ENCODE measurements at places on chromosomes 6 and 20. TPM values are rescaled to one million over a fixed set of nuclear protein-coding genes. Genes with fewer than 3 reads are reported as not detected.

Gene AVP
- total RNA-seq: not detected

Gene GTSF1L
- not detected for total RNA-seq

DNA sequence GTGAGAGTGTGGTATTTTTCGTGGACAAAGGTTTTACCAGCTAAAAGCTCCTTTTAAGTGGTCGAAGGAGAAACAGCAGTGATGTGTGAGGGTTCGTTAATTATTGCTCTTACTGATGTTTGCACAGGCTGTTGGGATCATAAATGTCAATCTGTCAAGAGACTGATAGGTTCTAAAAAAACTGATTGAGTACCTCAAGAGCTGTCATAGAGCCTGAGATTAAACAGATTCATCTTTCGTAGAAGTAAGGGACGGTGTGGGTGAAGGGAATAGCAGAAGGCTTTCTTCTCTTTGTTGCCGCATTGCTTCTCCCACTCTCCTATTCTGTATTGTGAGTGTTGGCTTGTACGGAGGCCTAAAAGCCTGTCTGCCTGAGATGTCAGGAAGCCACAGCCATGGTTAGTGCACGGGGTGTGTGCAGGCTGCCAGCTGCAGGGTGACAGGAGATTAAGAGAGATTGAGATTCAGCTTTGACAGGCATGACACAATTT is 291.0 kb downstream of the ZFAND3 start:
- DNase-seq: no peak

Gene IRAK1BP1
- total RNA-seq: 2.9 TPM

GRCh38 chr20:64130271-64130670 is 22.9 kb upstream of the NPBWR2 start:
- no peak for DNase-seq

- DNase-seq: no peak
Measured at GRCh38 chr20:62733891-62734290, 25.3 kb downstream of the NTSR1 start.

Gene CRISP3
- total RNA-seq: not detected

DNA sequence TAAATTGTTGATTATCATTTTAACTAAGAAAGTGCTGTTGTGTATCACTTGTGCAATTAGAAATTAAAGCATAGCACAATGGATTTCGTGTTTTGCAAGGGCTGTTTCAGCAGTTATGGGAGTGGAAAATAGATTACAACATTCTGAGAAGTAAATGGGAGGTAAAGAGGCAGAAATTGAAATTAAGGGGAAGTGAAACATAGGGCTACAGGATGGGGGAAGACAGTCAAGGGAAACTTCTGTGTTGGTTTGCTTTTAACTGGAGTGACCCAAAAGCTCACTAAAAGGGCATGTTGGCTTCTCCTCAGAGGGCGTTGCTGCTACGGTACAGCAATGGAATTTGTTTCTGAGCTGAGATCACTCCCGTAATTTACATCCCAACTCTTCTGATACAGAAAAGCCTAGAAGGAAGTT is 147.5 kb downstream of the BCAS1 start:
- no peak for DNase-seq

GRCh38 chr20:58228484-58229197 is at the start of gene ANKRD60:
Gene ANKRD60 (minus strand): TSS chr20:58228653. CDS start chr20:58228653, 0 bp downstream.
- DNase-seq: no peak

DNA sequence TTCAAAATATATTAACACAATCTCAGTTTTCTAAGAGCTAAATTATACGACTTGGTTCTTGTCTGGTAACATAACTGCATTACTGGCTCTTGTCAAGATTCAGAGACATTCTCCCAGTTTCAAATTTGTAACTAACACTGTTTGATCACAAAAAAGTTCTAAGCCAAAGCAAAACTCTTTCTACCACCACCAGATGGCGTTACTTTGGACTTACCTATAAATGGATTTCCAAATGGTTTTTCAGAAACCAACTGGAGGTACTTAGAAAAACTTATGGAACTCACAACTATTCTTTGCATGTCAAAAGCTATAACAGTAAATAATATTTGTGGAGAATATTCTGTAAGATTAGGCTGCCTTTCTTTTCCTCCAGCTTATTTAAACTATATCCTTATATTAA is 34.2 kb upstream of the GFRAL start:
- no peak for DNase-seq

GRCh38 chr20:44622501-44623270 is 28.8 kb downstream of the ADA start:
- DNase-seq: no peak

All from osteocyte (in vitro differentiated cells).